Stimulated activated CD4-positive, alpha-beta T cell treated with anti-CD3 and anti-CD28 coated beads, TNF-alpha, amount 100 ng/mL, for 1 hour (primary cell): ENCODE measurements at places on chromosomes 7 and 10.

DNA sequence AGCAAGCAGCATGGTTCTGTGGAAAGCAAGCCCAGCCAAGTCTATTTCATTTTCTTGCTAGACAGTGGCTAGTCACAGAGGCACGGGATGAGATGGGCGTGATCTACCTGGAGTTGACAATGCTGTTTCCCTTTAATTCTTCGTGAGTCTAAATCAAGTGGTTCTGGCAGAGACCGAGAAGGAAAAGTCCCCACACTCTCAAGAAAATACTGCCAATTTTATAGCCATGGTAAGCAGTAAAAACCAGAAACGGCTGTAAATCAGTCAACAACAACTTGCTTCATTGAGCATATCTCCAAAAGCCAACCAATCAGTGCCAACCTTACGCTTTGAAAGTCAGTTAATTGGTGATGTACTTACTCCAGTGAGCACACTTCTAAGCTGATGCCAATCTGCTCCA, 223.4 kb downstream of the SEC23IP start:
- no peak for DNase-seq

GRCh38 chr7:158321056-158321700, 266.4 kb downstream of the PTPRN2 start:
- DNase-seq = no peak

- DNase-seq = no peak
These were observed 294.2 kb downstream of the PLXDC2 start for GRCh38 chr10:20110125-20111100.

GRCh38 chr7:117210397-117210796, 112.5 kb downstream of the WNT2 start:
- DNase-seq = no peak

- no peak for DNase-seq
These were observed 969.7 kb downstream of the GATA3 start for GRCh38 chr10:9024210-9024609.

DNA sequence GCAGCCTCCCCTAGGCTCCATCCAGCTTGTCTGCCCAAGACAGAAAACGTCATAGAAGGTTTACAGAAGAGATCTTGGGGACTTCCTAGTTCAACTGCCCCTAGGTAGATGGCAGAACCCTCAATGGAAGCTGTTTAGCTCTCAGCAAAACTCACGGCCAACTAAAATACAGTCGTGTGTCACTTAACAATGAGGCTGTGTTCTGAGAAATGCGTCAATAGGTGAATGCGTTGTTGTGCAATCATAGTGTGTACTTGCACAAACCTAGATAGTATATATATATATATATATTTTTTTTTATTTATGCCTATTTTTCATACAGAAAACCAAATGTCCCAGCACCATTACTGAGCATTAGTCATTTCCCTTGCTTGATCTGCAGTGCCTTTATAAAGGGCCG, 100.4 kb upstream of the SH2B2 start:
- no peak for DNase-seq

DNA sequence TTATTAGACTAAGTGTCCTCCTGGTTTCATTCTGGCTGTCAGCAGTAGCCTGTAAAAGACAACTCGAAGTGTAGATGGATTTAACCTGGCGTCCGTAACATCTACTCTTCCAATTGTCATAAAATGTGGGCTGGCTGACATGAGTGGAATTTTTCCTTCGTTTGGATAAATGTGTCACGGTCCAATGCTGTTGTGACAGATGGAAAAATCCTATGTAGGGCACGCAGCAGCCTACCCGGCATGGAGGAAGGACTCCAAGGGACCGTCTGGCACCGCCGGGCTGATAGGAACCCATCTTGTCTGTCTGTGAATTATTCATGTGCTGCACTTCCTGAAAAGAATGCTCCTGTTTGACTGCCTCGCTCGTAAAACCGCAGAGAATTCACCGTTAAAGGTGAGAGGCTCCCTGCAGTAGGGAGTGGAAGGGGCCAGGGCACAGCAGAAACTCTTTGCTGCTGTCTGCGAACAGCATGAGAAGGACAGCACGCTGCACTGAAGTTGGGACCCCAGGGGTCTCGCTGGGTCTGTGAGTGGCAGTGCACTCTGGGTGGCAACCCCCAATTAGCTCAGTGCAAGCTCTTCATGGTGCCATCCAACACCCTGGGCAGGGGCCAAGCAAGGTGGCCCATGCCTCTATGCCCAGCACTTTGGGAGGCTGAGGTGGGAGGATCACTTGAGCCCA, 1.6 kb upstream of the ORAI2 start:
- DNase-seq = peak; percentile 53

DNA sequence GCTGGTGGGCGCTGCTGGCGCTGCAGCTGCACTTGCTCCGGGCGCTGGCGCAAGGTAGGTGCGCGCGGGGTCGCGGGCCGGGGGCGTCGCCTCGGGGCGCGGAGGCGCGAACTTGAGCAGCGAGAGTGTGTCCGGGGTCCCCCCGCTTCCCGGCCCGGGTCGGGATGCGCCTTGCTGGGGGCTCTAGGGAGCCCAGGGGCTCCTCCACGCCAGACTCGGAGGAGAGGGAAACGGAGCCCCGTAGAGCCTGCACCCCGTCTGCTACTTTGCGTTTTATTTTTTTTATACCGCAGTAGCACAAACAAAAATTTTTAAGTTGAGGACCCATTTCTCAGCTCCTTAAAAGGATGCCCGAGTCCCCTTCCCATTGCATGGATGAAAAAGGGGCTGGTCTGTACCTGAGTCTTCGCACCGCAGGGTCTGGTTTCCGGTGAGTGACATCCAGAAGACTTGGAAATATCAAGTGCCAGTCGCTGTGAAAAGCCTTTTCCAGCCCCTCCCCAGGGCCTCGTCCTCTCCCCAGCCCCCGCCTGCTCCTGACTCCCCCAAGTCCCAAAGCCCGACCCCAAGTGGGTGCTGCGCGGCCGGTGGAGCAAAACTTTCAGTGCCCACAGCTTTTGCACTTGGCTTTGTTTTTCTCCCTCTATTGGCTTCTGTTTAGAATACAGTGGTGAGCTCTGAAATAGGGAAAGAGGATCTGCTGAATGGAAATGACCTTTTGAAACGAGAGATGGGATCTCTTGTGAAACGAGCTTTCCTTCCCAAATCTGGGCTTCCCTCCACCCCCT, 973 bp downstream of the SDK1 start:
- no peak for DNase-seq

- DNase-seq = no peak
These were observed 25.5 kb upstream of the HABP2 start for GRCh38 chr10:113527211-113527906.

- DNase-seq = no peak
These were observed 78.7 kb upstream of the SVIL start for GRCh38 chr10:29713450-29713849.
